Activated CD8-positive, alpha-beta memory T cell treated with anti-CD3 and anti-CD28 coated beads for 4 hours (primary cell): ENCODE measurements at places on chromosomes 11 and 22.

DNA sequence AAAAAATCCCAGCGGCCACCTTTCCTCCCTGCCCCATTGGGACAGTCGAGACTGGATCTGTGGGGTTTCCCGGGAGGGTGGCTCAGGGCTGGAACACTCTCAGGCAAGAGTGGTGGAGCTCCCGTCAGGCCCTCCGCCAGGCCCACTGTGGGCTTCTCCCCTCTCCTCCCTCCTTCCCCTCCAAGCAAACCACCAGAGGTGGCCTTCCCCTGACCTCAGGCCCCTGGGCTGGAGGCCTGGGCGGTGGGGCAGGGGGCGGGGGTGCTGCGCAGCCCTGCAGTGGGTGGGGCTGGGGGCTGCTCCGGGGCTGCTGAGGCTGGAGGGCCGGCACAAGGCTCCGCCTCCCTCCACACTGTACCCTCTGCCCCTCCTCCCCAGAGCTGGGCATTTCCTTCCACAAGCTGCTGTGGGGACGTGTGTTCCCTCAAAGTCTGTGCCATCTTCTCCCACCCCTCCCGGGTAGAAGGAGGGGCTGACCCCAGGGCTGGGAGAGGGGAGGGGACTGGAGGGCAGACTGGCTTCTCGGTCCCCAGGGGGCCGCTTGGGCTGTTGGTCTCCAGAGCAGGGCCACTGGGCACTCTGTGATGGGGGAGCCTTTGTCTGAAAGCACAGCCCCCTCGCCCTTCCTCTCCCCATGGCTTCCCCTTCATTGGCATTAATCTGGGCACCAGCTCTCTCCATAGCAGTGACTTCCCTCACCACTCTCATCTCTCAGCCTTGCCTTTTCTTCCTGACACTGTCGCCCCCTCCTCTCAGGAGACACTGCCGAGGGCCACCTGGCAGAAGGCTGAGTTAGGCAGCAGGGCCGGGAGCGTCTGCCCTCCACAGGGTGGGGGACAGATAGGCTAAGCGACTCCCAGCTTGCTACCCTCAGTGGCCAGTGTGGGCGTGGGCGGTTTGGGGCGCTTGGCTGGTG lies 7.1 kb downstream of the RCOR2 start:
- no peak for DNase-seq

GRCh38 chr22:45709866-45710265 lies 38.2 kb downstream of the ATXN10 start:
- no peak for DNase-seq

GRCh38 chr11:39327302-39327701 lies 2132.2 kb downstream of the LRRC4C start:
- DNase-seq: no peak

DNA sequence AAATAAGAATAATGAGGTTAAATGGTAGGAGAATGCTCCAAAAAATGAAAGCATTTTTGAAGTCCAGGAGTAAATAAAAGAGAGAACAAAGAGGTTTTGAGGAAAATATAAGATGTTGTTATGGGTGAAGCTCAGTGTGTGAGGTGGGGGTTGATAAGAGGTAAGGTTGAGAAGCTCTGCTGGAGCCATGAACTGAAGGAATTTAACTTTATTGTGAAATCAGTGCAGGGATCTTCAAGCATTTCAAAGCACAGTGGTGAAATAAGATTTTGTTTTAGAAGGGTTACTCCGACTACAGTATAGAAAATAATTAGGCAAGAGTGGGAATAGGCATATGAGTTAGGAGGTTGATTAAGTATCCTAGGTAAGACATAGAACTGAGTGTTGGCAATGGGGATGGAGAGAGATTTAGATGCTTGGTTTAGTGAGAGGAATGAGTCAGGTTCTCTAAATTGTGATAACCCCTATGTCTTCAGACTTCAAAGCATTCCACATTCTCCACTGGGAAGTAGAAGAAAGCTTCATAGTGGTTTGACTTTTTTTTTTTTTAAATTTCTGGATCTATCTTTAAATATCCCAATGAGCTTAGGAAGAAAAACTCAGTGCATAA lies 403.2 kb downstream of the AASDHPPT start:
- no peak for DNase-seq

DNA sequence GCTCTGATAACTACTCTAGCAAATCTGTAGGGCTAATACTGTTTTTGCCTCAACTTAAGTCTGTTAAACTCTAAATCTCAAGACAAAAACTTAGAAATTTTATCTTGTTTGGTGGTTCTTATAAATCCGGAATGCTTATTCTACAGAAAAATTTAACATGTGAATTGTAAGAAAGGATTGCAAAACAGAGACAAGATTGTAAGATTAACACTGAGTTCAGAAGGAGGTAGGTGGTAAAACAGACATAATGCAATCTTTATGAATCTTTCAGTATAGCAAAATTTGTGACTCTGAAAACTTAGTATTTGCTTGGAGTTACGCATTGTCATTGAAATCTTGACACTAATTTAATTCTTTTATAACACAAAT lies 263.9 kb downstream of the SBF2 start:
- no peak for DNase-seq

- no peak for DNase-seq
These were observed 33.5 kb upstream of the RAB38 start for GRCh38 chr11:88208745-88209144.

- no peak for DNase-seq
These were observed 29.5 kb downstream of the TRIOBP start for GRCh38 chr22:37726241-37726887.

DNA sequence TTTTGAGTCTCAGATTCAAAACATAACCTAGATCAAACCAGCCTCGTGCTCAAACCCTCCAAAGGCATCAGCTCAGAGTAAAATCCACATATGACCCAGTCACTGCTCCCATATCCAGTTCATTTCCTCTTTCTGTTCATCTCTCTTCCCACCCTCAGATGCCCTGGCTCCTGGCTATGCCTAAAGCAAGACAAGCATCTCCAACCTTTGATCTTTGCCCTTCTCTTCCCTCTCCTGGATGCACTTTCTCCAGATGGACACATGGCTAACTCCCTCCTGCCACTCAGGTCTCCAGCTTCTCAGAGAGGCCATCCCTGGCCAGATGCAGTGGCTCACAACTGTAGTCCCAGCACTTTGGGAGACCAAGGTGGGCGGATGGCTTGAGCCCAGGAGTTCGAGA lies 14.3 kb upstream of the CREB3L1 start:
- no peak for DNase-seq

- no peak for DNase-seq
These were observed 60.6 kb upstream of the CD44 start for GRCh38 chr11:35078470-35078735.

DNA sequence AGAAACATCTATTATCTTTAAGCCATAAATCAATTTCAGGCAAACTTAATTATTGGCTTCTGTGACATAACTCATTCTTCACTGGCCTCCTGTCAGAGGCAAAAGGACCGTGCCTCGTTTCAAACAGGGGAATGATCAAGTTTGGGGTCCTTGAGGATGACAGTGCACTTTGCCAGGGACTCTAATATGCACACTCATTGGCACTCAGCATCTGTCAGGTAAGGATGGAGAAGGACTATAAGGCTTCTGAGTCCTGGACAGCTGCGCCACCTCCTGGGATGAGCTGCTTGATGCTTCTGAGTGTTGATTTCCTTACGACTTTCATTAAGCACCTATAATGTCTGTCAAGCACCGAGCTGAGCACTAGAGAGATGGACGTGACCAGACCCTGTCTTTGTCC lies 20.2 kb downstream of the BPIFC start:
- no peak for DNase-seq

DNA sequence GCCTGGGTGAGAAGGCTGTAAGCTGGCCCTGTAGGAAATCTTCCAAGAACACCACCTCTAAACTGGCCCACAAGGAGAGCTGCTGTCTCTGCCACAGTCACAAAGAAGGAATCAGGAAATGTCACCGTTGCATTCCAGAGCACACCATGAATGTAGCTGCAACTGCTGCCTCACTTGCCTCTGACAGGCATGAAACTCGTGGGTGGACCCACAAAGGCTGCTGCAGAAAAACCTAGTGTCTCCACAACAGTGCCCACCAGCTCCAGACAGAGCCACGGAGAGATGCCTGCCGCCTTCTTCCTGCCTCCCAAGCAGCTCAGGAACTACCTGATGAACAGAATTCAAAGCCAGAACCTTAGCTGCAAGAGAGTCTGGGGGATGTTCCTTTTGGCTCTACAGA lies 10.5 kb downstream of the DNAJB13 start:
- no peak for DNase-seq

- no peak for DNase-seq
These were observed 14.3 kb downstream of the NRIP3 start for GRCh38 chr11:8989453-8989852.

DNA sequence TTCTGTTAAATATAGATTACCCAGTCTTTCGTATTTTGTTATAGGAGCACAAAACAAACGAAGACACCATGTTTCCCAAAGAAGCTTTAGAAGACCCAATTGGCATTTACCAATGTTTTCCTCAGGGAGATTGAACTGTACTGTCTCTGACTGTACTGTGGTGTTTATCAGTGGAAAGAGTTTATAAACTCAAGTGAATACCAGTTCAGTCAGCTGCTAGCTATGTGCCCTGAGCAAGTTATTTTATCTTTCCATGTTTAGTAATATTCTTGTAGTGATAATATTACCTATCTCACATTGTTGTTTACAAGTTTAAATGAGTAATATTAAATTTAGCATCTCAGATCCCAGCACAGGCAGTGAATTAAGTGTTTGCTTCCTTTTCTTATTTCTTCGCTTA lies 773.2 kb downstream of the KCNA4 start:
- no peak for DNase-seq

- no peak for DNase-seq
These were observed 181.0 kb downstream of the TENM4 start for GRCh38 chr11:79259800-79260199.
